Esophagus muscularis mucosa (tissue), 4 donors: ENCODE measurements at places on chromosomes 1 and 21. TPM values are rescaled to one million over a fixed set of nuclear protein-coding genes. Genes with fewer than 3 reads are reported as not detected.

Gene NFASC
- total RNA-seq, result 67.5 TPM

GRCh38 chr21:37683396-37684114 lies 232.7 kb downstream of the KCNJ6 start:
- H3K4me3 ChIP-seq, result no peak overlapping the region
- H3K27ac ChIP-seq, result no peak overlapping the region
- no peaks in the 10 kb centered on the region for H3K27me3 ChIP-seq
- DNase-seq, result no peak

- H3K4me1 ChIP-seq, result peaks cover 67% of the 10 kb centered on the region
- H3K27me3 ChIP-seq, result no peaks in the 10 kb centered on the region
- H3K36me3 ChIP-seq, result no peaks in the 10 kb centered on the region
- H3K27ac ChIP-seq, result no peak overlapping the region
- H3K4me3 ChIP-seq, result no peak overlapping the region
- DNase-seq, result no peak
Observed at GRCh38 chr1:226671277-226671676, 67.8 kb downstream of the ITPKB start.

DNA sequence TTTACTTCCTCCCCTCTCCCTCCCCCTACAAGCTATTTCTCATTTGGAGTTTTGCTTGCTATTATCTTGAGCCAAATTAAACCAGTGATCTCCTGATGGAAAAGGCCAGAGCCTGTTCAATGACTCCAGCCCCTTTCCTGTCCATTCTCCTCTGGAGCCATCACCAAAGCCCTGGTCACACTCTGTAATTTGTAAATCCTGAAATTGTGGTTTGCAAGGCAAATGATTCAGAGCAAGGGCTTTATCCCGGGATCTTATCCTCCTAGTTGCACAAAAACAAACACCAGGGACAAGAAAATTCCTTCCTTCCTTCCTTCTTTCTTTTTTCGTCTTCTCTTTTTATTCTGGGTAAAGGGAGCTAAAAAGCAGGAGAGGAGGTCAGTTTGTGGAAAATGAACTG lies 366.1 kb upstream of the ST6GALNAC5 start:
- DNase-seq, result no peak
- no peaks in the 10 kb centered on the region for H3K36me3 ChIP-seq
- no peak overlapping the region for H3K4me3 ChIP-seq
- no peaks in the 10 kb centered on the region for H3K27me3 ChIP-seq
- peaks cover 8% of the 10 kb centered on the region for H3K4me1 ChIP-seq
- H3K27ac ChIP-seq, result no peak overlapping the region
